HT-29 (cell line): ENCODE measurements at places on chromosomes 5 and 9.

DNA sequence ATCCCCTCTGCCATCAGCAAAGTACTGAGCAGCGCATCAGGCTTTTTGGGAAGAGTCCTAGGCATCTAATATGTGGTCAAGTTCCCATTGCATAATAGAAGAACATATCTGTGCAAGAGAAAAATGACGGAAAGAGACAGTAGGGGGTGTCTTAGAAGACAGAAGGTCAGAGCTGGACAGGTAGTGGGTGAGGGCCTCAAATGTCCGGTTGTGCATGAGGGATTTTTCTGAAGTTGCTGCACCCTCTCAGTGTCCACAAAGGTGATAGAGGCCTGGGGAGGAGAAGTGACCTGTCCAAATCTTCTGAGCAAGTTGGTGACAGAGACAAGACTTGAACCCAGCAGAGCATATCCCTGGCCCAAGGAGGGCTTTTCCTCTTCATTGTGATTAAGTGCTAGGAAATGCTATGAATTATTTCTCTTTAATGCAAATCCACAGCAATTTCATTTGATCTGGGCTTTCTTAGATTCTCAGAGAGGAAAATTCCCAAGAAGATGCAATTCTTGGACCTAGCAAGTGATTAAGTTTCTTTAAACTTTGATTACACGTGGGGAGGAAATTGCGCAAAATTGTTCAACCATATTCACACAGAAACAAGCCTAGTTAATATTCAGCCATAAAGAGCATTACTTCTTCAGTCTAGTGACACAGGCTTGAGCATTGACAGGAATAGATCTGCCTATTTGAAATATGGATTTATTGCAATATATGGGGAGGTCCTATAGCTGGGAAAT lies at the start of gene OR2S2:
Gene OR2S2 (minus strand): TSS at position 51 of the 734 bp plus-strand sequence. CDS start 56 bp downstream, outside the sequence.
- DNase-seq, result no peak

DNA sequence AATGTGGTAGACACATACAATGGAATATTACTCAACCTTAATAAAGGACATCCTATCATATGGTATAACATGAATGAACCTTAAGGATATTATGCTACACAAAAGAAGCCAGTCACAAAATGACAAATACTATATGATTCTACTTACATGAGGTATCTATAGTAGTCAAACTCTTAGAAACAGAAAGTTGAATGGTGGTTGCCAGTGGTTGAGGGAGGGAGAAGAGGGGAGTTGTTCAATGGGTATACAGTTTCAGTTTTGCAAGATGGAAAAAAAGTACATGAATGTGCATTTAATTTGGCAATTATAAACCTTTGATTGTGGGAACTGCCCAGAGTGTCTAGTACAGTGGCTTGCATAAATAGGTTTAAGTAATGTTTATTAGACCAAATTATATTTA lies 473.3 kb upstream of the ZNF608 start:
- no peak for DNase-seq

DNA sequence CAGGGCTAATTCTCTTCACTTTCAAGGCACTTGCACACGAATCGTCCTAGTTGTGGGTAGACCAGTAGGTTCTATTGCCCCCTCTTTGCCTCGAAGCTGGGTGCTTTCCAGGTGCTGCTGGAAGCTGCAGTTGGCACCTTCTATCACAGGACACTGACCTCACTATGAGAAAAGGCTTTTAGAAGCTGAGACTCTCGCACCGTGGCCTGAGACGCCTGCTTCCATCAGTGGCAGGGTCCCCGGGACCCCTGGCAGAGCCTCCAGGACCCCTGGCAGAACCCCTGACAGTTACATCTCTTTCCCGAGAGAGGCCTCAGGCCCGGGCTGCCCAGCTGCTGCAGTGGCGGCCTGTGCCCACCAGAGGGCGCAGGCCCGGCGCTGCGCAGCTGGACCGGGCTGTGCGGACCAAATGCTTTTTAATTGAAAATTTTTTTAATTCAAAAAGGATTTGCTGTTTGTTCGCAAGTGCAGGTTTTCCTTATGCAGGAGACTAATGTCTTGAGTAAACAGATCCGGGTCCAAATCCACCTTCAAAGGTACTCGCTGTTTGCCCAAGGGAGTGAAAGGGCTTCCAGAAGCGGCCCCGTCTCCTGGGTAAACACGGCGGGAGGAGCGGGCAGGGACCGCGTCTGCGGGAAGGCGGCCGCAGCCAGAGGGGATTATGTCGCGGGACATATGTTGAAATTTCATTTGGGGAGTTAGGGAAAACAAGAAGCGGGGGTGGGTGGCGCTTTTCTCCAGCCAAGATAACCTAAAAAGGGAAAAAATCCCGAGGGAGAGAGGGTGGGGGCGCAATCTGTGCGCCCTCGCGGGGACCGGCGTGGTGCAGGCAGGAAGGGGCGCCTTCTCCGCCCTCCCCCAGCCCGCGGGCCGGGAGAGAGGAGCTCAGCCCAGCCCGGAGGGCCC lies 114.5 kb upstream of the LMX1B start:
- peak; percentile 50 for DNase-seq

DNA sequence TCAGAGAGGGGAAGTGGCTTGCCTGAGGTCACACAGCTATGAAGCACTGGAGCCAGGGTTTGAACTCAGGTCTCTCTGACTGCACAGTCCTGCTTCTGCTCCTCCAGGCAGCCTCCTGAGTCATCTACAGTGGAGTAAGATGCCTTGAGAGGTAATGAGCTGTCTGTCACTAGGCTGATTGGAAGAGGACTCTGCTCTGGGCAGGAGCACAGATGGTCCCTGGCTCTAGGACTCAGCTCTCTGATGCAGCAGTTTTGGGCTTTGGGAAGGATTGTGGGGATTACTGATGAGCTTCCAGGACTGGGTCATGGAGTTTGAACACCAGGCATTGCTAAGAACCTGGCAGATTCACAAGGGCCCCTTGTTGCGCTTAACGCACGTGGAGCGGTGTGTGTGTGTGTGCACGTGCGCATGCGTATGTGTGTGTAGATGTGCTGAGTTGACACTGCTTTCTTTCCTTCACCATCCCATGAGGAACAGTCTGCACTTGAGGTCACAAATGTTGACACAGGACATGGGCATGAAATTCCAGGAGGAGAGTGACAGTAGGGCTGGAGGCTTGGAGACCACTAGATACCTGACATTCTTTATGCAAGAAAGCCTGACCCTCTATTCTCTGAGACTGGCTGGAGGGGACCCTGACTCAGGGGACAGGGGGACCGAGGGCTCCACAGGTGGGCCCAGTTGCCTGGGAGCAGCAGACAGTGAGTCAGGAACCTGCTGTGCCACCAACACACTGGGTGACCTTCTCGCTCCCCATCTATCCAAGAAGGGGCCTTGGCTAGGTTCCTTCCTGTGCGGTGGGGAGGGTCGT lies 170.5 kb downstream of the RGS3 start:
- no peak for DNase-seq

- no peak for DNase-seq
Measured at GRCh38 chr9:137688725-137689124, 69.9 kb downstream of the EHMT1 start.

GRCh38 chr5:56166671-56167385 lies 66.3 kb downstream of the ANKRD55 start:
- DNase-seq, result no peak

DNA sequence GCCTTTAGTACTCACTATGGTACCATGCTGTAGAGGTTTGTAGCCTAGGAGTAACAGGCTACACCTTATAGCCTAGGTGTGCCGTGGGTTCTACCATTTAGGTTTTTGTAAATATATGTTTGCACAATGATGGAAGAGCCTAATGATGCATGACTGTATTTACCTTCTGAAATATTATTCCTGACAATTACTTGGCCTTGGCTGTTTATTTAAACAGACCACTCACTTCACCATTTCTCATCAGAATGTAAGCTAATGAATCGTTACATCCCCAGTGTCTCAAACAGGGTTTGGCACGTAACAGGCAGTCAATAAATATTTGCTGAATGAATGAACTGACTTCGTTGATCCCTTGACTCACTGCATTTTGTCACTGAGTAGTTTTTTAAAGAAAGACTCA lies 93.1 kb downstream of the MED27 start:
- DNase-seq, result no peak

DNA sequence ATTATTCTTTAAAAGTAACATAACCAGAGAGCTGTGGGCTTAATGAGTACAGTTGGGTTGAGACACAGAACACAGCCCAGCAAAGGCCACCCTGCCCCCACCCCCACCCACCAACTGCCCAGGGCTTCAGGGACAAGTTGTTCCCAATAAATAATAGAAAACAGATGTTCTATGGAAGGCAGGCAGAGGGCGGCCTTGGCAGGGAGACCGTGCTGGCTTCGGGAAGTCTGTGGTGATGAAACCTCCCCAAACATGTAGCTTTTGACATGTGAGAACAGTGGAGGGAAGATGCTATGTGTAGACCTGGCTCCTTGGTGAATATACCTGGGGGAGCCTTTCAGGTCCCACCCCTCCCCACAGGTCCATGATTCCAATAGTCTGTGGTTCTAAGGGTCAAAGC lies 10.0 kb downstream of the TRAF1 start:
- no peak for DNase-seq

GRCh38 chr9:120490888-120491595 lies 88.9 kb downstream of the CDK5RAP2 start:
- DNase-seq, result no peak

DNA sequence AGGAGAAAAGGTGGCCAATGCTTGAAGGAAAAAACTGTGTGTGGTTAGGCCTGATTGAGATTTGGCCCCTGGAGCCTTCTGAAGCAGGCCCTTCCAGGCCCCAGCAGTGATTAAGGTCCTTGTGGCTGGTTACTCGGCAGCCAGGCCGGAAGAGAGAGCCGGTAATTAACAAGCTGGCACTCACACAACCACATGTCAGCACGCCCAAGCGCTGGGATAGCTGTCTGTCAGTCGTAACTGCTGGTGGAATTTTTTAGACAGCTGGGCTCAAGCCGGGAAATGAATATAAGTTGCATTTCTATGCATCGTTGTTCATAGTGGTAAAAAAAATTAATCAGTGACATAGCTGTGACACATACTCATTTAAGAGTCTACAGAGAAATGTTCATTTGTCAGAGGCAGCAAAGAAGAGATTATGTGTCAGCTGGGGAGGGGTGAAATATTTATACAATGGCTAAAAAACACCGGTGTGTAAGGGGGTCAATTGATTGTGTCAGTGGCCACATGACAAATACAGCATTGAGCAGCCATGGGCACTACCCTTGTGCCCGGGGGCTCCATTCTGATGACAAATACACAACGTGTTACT lies 13.7 kb upstream of the ARAP3 start:
- no peak for DNase-seq

- no peak for DNase-seq
Measured at GRCh38 chr5:105131045-105131444, 1568.5 kb upstream of the NUDT12 start.

DNA sequence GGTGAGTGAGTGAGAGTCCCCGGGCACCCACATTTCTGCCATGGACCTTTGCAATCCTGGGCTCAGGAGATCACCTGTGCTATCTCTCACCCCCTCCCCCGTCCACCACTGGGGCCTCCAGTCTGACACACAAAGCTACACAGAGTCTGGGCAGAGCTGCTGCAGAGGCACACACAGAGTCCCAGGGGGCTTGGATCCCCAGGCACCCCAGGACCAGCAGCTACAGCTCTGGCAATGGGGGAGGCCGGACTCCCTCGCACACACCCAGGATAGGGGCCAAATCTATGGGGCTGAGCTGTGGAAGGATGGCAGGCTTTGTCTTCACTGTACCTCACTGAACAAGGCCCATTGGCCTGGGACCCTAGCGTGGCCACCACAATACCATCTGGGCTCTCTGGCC lies 328.8 kb downstream of the MAN2A1 start:
- no peak for DNase-seq

GRCh38 chr9:70435948-70436347 lies 21.5 kb upstream of the KLF9 start:
- no peak for DNase-seq

GRCh38 chr5:156913719-156914370 lies 49.2 kb downstream of the TIMD4 start:
- no peak for DNase-seq

DNA sequence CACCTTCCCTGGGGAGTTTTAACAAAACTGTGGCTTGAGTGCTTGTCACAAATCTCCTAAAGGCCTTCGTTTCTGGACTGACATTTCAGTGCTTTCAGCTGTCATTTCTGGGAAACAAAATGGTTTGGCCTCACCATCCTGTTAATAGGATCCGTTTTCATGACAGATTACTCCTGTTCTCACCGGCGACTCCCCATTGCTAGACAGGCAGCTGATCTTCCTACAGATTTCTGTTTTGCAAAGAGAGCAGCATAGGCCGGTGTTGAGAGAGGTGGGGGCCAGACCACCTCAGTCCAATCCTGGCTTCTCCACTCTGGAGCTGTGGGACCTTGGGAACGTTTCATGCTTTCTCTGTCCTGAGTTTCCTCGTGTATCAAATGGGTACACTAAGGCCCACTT lies 75.5 kb upstream of the OTULINL start:
- DNase-seq, result no peak

GRCh38 chr9:9612755-9613154 lies 1000.0 kb downstream of the PTPRD start:
- DNase-seq, result no peak

GRCh38 chr9:128321879-128322403 lies 306 bp downstream of the TRUB2 start:
- no peak for DNase-seq

- no peak for DNase-seq
Measured at GRCh38 chr5:57193757-57194413, 20.0 kb downstream of the GPBP1 start.

GRCh38 chr9:78207319-78207718 lies 28.6 kb upstream of the CEP78 start:
- DNase-seq, result no peak

- no peak for DNase-seq
Measured at GRCh38 chr5:135313946-135314345, 85.1 kb downstream of the MACROH2A1 start.

DNA sequence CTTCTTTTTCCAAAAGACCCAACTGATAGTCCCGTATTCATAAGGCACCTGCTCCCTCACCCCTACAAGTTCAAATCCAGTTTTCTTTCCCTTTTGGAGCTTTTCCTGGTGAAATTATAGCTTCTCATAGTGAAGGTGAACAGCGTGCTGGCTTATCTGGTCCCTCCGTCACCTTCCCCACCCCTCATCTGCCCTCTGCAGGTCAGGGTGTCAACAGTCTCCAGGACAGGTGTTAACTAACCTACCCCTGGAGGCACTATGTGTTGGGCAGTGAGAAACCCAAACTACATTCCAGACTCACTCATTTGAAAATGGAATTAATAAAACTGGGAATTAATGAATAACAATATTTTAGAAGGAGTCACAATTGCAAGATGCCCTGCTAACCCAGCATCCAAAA lies 109.0 kb upstream of the TAS2R1 start:
- DNase-seq, result no peak

- DNase-seq, result no peak
Measured at GRCh38 chr5:132907161-132907560, 33.7 kb downstream of the LEAP2 start.

- DNase-seq, result no peak
Measured at GRCh38 chr5:75010838-75011237, 41.5 kb downstream of the GCNT4 start.
